ENCODE measurements at places on chromosomes 3 and 15.

- peak; percentile 9 for DNase-seq
Measured at GRCh38 chr15:98700519-98700918, 52.2 kb downstream of the IGF1R start.

- DNase-seq, result peak; percentile 43
Measured at GRCh38 chr3:17233398-17233800, 348.6 kb downstream of the PLCL2 start.

- DNase-seq, result no peak
Measured at GRCh38 chr3:51280176-51280575, 104.9 kb upstream of the MANF start.

- peak; percentile 65 for DNase-seq
Measured at GRCh38 chr15:78061963-78062427, 15.5 kb downstream of the TBC1D2B start.

DNA sequence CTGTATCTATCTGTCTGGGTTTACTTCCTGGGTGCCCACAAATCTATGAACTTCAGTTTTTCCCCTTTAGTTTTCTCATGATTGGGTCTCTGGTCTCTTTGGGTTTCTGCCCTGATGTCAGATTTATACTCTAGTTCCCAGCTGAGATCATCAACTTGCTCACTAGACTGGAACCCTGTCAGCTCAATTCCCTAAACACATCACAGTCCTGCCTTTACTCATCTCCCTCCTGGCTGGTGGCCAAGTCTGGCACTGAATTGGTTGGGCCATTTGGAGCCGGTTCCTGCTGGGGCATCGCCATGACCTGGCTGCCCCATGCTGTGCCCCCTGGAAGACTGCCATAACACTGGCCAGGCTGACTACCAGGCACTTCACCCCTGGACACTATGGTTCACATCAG is 345.3 kb downstream of the CHST2 start:
- DNase-seq, result no peak

GRCh38 chr3:23608650-23609049 is 197.1 kb upstream of the UBE2E1 start:
- DNase-seq, result no peak

GRCh38 chr3:72574144-72574543 is 274.1 kb downstream of the SHQ1 start:
- no peak for DNase-seq

DNA sequence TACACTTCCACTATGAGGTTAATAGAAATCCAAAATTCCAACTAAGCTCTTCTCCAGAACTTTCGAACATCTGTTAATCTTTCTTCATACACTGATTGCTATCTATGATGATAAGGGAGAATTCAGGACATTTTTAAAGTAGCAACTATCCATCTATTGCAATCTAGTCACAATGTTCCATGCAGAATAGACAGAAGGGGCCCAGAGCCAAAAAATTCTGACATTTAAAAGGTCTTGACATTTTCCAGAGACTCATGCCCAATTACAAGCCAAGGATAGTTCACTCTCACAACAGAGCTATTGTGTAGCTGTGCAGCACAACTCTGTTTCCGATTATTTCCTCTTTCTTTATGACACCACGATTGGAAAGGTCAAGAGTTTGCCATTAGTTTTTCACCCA is 999.7 kb upstream of the ALCAM start:
- no peak for DNase-seq

- no peak for DNase-seq
Measured at GRCh38 chr3:127037021-127037400, 54.1 kb downstream of the PLXNA1 start.

- DNase-seq, result no peak
Measured at GRCh38 chr3:111861391-111861790, 2.3 kb downstream of the PHLDB2 start.
